ENCODE measurements at places on chromosomes 5 and 9.

GRCh38 chr9:93184432-93185265, 710 bp downstream of the WNK2 start:
- no peak for DNase-seq

DNA sequence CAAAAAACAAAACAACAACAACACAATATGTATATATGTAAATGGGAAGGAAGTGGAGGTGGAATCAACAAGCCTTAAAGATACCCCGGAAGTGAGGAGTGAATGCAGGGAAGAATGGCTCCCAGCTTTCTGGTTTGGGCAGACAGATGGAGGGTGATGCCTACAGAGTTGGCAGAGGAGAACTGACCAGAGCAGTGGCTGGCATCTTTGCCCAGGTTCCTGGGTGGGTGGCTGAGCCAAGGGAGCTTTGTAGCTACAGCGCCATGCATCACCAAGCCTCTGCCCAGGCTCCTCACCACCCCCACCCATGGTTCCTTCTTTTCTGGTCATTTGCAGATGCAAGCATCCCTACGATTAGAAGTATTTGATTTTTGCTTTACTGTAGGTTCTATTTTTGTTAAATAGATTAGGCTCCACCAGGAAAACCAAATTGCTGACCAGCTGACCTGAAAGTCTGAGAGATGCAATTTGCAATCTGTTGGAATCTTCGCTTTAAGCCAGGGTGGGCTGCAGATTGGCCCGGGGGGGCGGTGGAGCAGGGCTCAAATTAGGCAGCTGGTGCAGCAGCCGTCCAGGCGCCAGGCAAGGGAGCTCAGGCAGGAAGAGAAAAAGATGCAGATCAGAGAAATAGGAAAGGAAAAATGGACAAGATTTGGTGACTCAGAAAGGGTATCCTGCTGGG, 163.3 kb upstream of the TBC1D2 start:
- DNase-seq, result no peak

DNA sequence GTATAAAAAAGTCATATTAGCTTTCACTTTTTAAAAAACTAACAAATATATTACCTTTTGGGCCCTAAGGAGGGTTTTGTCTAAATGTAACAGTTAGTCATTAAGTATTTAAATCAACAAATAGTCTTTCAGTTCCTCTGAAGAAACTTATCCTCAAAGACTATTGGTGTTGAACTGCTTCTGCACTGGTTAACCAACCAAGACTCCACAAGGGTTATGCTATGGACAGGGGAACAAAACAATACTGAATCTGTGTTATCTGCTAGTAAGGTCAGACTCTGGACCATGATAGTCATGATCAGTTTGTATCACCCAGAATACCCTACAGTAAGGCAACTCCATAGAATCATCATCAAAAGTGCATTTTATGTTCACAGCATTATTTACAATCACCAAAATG, 42.4 kb downstream of the SETX start:
- no peak for DNase-seq

DNA sequence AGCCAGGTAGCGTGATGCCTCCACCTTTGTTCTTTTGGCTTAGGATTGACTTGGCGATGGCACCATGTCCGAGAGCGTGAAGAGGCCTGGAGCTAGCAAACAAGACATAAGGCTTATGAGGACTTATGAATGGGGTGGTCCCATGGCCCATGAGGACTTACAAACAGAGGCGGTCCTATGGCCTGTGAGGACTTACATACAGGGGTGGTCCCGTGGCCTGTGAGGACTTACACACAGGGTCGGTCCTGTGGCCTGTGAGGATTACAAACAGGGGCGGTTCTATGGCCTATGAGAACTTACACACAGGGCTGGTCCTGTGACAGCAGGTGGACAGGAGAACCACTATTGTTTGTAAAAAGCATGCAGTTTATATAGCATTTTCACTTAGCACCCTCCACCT, 21.3 kb upstream of the FOXD1 start:
- no peak for DNase-seq

GRCh38 chr5:127421471-127421870, 96.0 kb upstream of the PRRC1 start:
- no peak for DNase-seq

- DNase-seq, result no peak
Measured at GRCh38 chr9:131946180-131946579, 133.5 kb downstream of the MED27 start.

GRCh38 chr5:11384441-11385250, 519.6 kb downstream of the CTNND2 start:
- no peak for DNase-seq

GRCh38 chr9:31969552-31969951, 414.9 kb upstream of the ACO1 start:
- DNase-seq, result no peak

DNA sequence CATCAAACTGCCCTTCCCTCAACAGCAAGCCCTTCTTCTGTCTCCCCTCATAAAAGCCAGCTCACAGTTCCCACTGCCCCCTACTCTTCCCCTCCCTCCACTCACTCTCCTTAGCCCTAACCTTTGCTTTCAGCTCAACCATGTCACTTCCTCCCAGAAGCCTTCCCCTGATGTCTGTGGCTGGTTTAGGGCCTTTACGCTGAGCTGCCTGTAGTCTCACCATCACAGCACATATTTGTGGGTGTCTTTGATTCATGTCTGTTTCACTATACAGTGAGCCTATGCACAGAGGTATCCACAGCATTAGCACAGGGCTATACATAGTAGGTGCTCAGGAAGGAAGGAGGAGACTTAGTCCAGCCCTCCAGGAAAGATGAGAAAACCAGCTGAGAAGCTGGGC, 34.7 kb downstream of the C9orf50 start:
- DNase-seq, result no peak

DNA sequence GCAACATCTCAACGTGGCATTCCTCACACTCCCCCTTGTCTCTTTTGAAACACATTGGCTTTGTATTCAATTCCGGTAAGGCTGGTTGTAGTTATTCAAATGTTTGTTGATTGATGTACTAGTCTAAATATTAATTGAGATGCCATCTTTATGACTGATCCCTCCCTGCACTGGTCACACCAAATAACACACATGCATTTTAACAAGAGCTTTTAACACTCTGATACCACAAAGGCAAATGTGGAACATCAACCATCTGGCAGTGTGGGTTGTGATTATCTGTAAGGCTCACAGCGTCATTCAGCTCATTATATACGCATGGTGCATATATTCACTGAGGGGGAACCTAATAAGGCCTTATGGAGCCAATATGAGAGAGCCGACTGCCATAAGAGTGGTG, 305.0 kb downstream of the TENT4A start:
- no peak for DNase-seq

- DNase-seq, result peak; percentile 5
Measured at GRCh38 chr5:142866563-142867275, 96.5 kb downstream of the ARHGAP26 start.

- DNase-seq, result no peak
Measured at GRCh38 chr9:108103046-108103693, 613.6 kb upstream of the KLF4 start.

GRCh38 chr5:106376522-106376921, 1294.2 kb downstream of the EFNA5 start:
- DNase-seq, result no peak

- DNase-seq, result no peak
Measured at GRCh38 chr5:36045895-36046294, 20.8 kb downstream of the UGT3A2 start.

- DNase-seq, result no peak
Measured at GRCh38 chr9:75408391-75408790, 320.1 kb downstream of the OSTF1 start.

- no peak for DNase-seq
Measured at GRCh38 chr5:118076490-118076889, 911.9 kb downstream of the DTWD2 start.

DNA sequence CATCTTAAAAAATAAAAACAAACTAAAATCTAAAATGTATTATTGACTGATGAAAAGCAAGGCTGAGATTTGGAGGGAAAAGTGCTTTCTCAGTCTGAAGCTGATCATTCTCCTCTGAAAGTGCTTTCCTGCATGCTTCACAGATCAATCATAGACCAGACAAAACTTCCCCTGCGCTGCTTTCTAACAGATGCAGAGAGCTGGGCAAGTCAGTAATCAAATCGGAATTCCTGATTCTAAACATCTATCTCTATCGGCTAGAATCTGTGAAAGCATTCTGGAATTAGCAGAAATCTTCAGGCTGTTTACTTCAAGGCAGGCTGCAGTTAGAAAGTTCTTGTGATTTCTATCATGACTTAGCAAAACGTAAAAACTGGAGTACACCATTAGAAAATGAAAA, 15.6 kb upstream of the FAM81B start:
- DNase-seq, result no peak

- no peak for DNase-seq
Measured at GRCh38 chr5:80864706-80865435, 95.3 kb upstream of the RASGRF2 start.

- no peak for DNase-seq
Measured at GRCh38 chr9:76905791-76906646, at the start of gene PRUNE2. TSS of gene PRUNE2 (minus strand) at chr9:76906114. CDS start at chr9:76905963, 151 bp downstream.

- no peak for DNase-seq
Measured at GRCh38 chr5:20949636-20950035, 961.6 kb upstream of the CDH18 start.

- peak; percentile 58 for DNase-seq
Measured at GRCh38 chr9:38088006-38088925, 19.2 kb upstream of the SHB start.

GRCh38 chr5:99922386-99922785, 612.8 kb upstream of the FAM174A start:
- no peak for DNase-seq

- no peak for DNase-seq
Measured at GRCh38 chr9:33436445-33436844, 10.9 kb downstream of the AQP3 start.

GRCh38 chr5:36598045-36598444, 8.4 kb upstream of the SLC1A3 start:
- DNase-seq, result no peak

- DNase-seq, result no peak
Measured at GRCh38 chr5:66793049-66793448, 196.9 kb downstream of the MAST4 start.

DNA sequence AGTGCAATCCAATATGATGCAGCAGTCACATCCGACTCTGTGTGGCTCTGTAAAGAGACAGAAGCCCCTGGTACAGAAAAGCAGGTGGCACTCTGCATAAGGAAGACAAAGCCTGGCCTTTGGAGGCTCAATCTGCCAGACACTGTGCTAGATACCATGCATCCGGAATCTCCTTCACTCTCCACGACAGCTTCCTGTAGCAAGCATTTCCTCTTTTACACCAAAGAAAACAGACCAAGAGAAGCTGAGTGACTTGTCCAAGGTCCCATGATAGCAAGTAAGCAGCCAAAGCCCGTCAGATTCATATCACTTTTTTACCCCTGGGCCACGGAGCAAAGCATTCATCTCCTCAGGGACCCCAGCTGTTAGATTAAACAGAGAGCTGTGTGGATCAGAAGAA, 64.2 kb upstream of the SMIM23 start:
- DNase-seq, result no peak

- DNase-seq, result peak; percentile 21
Measured at GRCh38 chr9:4077499-4078102, 222.3 kb downstream of the GLIS3 start.

DNA sequence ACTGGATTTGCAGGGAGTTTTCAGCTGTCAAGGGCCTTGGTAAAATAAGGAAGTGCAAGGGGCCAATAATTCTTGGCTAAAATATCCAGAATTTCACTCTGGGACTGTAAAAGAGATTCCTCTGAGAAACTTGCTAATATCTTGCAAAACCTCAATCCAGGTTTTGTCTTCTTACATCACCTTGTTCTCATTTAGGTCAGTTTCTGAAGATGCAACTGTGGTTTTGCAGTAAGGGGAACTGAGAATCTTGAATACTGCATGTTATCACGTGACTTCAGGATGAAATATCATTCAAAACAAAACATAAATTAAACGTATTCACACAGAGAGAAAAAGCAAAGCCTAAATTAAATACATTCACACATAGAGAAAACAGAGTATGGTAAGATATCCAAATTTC, 35.0 kb upstream of the RIC1 start:
- DNase-seq, result no peak

GRCh38 chr5:98935206-98935605, 6.4 kb upstream of the CHD1 start:
- DNase-seq, result no peak

- DNase-seq, result no peak
Measured at GRCh38 chr5:3201121-3201520, 394.5 kb upstream of the IRX1 start.

DNA sequence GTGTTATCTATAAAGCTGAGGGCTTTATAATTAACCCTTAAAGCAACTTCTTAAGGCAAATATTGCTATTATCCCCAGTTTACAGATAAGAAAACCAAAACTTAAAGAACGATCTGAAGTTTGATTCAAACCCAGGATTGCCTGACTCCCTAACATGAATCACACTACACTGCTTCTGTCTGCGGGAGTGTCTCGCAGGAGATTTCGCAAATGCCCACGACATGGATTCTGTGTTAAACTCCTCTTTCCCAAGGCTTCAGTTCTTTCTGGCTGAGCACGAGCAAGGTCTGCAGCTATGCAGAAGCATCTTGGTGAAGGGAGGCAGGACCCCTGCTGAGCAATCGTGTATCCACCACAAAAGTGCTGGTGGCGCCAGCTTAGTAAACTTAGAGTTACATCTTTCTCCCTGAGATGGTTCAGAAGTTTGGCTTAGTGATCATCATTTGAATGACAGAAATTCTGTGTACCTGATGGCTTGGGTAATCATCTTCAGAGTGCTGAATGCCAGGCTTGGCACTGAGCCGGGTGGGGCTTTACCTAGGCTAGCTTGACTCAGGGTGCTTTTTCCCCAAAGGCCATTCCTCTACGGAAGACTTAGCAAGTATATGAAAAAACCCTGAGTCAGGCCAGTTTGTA, 81.4 kb upstream of the PIK3R1 start:
- no peak for DNase-seq

DNA sequence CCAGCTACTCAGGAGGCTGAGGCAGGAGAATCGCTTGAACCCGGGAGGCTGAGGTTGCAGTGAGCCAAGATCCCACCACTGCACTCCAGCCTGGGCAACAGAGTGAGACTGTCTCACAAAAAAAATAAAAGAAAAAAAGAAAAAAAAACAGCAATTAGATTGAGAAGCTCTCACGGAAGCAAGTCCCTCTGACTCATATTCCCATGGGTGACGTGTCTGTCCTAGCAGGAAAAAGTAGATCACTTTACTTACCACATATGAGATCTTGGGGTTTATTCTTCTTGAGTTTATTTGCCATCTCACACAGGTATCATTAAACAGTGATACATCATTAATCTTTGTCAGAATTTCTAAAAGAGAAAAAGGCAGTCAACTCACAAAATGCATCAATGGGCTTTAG, 62.6 kb downstream of the SUSD1 start:
- DNase-seq, result no peak
